ENCODE measurements at places on chromosomes 7 and 10.

- DNase-seq: no peak
Measured at GRCh38 chr7:14698239-14698638, 204.3 kb downstream of the DGKB start.

DNA sequence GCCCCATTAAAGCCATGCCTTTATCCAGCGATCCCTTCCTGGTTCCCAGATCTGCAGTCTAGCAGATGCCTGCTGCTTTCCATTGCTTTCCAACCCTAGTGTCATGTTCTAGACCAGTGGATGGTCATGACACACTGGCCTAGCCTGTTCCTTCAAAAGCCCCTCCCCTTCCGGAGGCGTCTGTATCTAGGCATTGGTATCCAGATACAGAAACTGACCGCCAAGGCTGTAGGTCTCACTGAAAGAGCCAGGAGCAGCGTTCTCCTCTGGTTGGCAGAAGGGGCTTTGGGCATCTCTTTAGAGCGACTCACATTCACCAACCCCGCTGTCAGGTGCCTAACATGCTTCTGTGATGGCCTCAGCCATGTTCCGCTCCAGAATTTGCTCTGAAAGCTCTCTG lies 22.6 kb downstream of the JCAD start:
- no peak for DNase-seq

DNA sequence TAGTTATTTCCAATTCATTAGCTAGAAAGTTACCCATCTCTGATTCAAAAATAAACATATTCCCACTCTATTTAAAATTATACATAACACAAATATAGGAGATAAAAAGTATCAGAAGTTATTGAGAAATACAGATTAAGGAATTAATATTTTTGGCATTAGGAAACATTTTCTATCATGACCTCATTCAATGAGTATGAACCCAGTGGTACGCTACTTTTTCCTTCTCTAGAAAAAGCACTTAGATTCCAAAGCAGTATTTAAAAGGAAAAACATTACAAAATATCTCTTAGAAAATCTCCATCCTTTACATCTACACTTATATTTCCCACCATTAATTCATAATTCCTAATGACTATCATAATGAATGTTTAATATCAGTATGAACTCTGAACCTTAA lies 240.6 kb upstream of the GNAI1 start:
- no peak for DNase-seq

DNA sequence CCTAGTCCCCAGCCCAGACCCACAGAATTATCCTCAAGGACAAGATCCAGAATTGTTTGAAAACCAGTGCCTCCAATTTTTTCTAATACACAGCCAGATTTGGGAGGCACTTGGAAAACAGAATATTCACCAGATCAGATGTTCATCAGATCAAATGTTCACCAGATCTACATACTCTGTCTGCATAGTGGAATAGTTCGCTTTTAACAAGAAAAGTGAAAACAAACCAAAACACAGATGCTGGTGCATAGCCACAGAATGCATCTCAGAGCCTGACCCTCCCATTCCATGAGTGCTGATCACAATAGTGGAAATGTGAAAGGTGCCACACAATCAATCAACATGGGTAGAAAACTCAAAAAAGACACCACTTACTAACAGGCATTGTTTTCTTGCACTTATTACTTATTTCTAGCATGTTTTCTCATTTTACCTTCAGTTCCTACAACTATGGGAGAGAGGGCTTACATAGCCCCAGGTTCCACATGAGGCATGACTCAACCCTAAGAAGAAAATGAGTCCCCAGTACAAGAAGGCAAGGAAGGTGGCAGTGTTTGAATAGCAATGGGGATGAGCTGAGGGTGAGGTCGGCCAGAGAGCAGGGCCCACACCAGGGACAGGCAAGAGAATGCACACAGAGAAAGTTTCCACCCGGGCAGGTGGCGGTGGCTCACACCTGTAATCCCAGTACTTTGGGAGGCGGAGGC lies 432.7 kb upstream of the NFE2L3 start:
- DNase-seq: no peak

DNA sequence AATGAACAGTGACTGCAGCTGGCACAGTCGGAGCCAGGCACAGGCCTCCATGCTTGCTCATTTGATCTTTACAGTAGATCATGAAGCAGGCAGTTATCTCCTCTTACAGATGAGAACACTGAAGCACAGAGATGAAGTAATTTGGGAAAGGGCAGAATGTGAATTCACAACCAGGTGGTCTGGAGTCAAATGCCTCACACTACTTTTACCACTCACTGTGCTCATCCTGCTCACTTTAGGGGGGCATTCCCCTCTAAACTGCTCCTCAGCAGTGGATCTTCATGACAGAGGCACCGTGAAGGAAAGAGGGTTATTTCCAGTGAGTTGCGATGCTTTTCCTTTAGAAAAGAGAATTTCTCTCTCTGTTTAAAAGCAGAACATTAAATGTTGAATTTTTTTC lies 15.1 kb downstream of the SNX10 start:
- no peak for DNase-seq

DNA sequence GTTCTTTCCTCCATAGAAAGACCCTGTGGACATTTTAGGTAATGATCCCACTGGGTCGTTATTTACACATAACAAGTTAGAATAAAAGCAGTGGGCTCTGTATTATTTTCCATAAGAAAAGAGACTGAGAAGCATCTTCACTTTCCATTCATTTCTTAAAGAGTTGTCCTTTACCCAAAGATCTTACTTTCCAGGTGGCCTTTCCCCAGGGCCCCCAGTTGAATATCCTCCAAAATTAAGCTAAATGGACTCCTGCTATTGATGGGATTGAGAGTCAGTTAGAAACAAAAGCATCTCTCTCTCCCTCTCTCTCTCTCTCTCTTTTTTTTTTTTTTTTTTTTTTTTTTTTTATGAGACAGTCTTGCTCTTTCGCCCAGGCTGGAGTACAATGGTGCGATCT lies 224.8 kb downstream of the KIAA1217 start:
- no peak for DNase-seq

GRCh38 chr7:80603940-80604339 lies 34.5 kb upstream of the CD36 start:
- DNase-seq: no peak

DNA sequence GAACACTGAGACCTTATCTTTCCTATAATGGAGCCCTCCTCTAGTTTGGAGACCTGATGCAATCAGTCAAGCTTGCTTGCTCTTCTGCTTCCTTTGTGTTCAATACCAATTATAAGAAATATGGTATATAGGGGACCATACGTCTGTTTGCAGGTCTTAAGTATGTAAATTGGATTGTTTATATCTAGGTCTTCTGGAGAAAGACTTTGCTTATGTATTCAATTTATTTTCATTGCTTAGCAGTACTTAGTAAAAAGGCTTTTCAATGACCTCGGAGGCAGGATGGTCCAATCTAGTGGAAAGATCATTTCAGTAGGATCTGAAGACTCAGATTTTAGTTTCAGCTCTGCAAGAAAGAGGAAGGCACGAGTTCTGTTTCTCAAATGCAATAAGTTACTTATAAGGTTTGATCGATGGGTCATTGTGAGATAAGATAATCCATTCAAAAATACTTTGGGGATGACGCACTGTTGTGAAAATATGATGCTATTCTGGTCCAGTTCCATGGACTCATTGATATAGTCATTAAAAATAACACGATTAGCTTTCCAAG lies 571.6 kb downstream of the SH2D4B start:
- DNase-seq: no peak

DNA sequence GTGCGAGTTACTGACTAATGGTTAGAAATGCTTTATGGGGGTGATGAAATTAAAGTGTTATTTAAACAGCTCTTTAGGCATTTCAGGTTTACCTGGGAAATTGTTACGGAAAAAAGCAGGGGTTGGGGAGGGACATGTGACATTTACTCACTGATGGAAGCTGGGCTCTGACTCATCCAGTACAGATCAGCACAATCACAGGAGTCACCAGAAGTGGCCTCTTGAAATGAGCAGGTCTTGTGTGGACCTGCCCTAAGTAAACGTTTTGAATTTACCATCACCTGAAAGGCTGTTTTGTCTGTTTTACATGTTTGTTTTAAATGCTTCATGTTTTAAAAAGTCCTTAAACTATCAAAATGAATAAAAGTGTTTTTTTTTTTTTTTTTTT lies 2.3 kb downstream of the GLRX3 start:
- DNase-seq: no peak

Data from stimulated activated CD8-positive, alpha-beta memory T cell treated with anti-CD3 and anti-CD28 coated beads, Interleukin-15, amount 100 ng/mL, for 24 hours (primary cell).